EH (cell line): ENCODE measurements at places on chromosomes 2 and 18.
A peak's percentile ranks its signal among the peaks of the same experiment; 100 is the strongest.

DNA sequence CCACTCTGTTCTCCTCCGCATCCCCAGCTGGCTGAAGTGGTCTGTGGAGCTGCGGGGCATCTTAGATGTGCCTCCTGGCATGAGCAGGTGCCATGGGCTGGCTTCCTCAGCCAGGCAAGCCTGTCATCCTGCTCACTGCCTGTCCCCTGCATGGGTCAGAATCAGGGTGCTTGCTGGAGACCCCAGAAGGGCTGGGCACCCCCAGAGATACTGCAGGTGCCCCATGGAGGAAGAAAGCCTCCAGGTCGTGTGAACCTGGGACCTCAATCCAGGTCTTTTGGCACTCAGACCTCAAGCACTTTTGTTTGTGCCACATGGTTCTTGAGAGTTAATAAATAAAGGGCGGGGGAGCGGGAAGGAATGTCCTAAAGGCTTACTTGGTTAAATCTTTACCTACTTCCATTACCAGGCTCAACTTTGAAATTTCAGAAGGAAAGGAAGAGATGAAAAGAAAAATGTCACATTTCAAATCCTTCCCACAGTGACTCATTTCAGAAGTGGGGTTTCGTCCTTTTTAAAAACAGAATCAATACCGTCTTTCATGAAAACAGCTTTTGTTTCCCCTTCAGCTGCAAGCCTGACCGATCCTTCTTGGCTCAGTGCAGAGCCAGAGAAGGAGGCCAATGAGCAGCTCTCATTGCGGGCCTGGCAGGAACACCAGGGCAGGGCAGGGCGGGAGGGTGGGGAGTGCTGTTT, 69.9 kb downstream of the RHOB start:
- DNase-seq = no peak

DNA sequence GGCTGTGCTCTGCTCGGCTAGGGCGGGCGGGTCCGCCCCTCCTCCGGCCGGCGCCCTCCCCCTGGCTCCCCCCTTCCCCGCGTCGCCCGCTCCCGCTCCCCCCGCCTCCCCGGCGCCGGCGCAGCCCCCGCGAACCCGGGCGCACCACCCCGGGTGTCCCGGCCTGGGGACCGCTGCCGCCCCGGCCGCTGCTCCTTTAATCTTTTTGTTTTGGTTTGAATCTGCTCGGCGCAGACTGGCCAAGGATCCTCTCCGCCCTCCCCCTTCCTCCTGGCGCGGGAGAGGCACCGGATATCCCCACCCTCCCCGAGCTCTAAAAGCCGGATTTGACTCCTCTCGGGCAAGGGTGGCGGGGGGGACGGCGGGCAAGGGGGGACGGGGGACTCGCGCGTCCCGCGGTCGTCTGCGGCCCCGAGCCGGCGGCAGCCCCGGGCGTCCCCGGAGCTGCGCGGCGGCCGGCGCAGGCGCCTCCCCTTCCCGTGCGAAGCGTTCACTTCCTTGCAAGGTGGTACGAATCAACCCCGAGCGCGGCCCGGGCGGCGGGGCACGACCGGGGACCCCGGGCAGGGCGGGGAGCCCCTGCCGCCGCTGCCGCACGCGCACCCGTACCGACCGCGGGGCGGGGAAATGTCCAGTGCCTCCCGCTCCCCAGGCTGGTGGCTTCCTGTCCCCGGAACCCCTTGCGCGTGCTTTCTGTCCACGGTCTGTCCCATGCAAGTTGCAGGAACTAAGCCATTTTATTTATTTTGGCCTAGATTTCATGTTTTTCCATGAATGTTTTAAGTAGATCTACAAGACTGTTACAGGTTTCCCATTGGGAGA, at the start of gene PTGR3:
PTGR3 (minus strand) TSS at position 11 of the 822 bp plus-strand sequence. CDS start 81 bp downstream, outside the sequence.
- peak; percentile 91 for DNase-seq

DNA sequence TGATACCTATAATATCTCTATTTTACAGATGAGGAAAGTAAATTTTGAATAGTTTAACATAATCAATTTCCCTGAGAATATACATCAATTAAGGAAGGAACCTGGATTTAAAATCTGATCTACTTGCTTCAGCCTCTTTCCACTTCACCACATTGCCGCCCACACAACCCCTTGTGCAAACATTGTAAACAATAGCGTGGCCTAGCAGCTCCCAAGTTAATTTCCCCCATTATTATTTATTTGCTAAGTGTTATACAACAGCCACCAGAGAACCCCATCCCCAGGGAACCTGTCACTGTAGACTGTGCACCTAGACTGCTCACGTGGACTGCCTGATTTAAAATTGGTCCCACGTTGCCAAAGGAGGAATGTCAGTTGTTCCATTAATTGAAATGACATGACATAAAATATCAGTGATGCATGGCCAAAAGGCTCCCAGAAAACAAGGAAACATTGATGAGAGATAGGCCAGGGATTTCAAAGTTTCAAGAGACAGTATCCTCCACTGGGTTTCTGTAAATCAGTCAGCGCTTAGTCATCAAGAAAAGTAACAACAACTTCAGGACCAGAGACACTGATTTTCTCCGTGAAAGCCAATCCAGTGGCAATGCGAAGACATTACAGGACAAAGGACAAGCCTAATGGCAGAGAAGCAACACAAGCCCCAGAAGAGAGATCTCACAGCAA, 41.3 kb downstream of the SCG2 start:
- peak; percentile 41 for DNase-seq

- peak; percentile 74 for DNase-seq
Observed at GRCh38 chr2:37886745-37887144, 38.3 kb upstream of the RMDN2 start.

DNA sequence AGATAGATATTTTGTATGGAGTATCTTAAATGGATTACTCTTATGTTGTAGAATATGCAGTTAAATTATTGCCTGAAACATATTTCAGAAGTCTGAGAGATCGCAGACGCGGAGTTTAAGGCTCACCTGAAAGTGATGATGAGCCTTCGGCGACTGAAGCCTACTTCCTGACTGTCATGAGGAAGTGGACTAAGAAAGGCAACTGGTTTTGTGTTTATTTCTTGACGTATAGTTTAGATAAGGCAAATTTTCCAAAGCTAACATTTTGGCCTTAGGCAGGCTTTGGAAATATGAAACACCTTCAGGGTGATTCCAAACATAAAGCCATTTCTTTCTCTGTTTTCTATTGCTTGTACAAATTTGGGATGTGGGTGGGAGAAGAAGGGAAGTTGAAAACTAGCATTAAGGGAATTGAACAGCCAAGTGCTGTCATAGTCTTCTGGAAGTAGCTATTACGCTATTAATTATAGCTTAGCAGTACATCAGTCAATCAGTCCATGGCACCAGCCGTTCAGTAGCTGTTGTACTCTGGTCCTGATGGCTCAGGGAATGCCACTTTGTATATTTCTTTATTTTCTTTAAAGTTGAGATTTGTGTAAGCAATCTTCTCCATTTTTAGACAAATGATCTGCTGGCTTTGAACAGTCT, 1.5 kb downstream of the GRHL1 start:
- DNase-seq = no peak

GRCh38 chr2:223846515-223846914, 9.1 kb upstream of the AP1S3 start:
- peak; percentile 94 for DNase-seq

DNA sequence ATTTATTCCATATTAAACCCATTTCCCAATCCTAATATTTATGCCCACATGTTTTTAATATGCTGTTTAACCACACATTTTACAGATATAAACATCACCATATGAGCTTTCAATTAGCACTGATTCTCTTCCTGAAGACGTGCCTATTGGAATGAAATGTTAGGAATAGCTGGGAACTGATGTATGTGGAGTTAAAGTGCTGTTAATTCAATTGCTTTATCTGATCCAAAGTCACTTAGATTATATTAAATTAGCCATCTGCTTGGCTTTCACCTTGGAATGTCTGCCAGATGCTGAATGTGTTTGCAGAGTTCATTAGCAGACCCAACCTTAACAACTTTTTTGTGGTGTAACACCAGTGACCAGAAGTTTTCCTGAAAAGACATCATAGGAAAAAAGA, 942.9 kb upstream of the KLHL29 start:
- DNase-seq = no peak

- DNase-seq = no peak
Observed at GRCh38 chr2:185522472-185522871, 216.1 kb upstream of the FSIP2 start.

DNA sequence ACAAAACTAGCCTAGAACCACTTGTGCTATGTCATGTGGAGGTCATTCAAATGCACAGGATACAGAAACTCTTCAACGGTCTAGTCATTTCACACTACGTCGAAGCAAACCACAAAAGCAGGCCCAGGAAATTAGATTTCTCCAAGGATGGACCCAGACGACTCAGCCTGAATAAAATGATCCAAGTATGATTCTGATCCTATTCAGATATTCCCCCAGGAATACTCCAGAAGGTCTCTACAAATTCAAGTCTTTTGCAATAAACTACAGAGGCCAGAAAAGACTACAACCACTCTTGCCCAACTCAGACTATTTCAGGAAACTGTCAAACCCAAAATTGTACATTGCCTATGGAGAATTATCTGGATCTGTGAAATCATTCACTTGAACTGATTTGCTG, 422.5 kb downstream of the METTL4 start:
- no peak for DNase-seq

DNA sequence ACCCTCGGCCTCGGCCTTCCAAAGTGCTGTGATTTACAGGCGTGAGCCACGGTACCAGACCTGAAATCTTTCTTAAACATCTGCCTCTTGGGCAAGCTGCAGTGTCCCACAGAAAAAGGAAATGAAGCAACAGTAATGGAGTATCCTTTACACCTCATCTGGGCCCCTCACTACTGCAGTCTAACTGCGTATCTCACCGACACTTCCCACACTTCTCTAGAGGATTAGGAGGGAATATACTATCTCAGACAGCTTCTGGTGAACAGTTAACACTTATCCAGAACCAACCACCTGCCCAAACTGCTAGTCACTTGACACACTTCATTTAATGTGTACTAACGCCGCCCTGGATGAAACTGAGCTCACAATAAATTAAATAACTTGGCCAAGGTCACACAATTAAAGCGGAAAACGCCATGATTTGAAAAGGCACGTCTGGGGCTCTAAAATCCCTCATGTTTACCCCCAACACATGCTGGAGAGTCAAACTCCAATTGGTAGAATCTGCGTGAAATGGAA, 993 bp downstream of the COX7A2L start:
- DNase-seq = peak; percentile 54

- DNase-seq = no peak
Observed at GRCh38 chr18:9726175-9726574, 18.1 kb downstream of the RAB31 start.

DNA sequence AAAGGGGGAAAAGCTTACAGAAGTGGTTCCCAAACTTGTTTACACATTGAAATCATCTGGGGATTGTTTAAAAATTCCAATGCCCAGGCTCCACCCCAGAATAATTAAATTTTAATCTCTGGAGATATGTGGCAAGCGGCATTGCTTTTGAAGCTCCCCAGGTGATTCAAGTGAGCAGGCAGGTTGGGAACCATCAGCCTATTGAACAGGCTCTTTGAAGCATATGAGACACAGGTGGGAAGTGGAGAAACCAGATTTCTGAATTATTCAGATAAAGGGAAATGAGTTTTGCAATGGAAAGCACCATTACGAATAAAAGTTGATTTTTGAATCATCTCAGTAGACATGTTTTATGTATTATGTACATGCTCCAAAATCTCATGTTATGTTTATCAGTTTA, 57.6 kb upstream of the NOSTRIN start:
- no peak for DNase-seq

DNA sequence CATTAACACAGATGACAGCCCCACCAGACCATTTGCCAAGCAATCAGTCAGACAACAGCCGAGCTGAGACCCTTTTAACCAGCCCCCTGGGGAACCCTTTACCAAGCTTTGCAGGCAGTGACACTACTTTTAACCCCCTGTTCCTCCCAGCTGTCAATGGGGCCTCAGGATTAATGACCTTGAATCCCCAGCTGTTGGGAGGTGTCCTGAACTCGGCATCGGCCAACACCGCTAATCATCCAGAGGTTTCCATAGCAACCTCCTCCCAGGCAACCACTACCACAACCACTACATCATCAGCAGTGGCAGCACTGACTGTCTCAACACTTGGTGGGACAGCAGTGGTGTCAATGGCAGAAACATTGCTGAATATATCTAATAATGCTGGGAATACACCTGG, 160.9 kb upstream of the EPC2 start:
- DNase-seq = peak; percentile 7

DNA sequence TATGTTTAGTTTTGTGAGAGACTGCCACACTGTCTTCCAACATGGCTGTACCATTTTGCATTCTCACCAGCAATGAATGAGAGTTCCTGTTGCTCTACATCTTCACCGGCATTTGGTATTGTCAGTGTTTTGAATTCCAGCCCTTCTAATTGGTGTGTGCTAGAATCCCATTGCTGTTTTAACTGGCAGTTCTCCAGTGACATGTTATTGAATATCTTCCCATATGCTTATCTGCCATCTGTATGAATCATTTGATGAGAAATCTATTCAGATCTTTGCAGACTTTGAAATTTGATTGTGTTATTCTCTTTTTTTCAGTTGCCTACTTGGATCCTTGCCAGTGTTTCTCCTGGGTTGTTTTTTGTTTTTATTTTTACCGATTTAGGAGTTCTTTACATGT, 99.0 kb downstream of the SNTG2 start:
- peak; percentile 88 for DNase-seq

DNA sequence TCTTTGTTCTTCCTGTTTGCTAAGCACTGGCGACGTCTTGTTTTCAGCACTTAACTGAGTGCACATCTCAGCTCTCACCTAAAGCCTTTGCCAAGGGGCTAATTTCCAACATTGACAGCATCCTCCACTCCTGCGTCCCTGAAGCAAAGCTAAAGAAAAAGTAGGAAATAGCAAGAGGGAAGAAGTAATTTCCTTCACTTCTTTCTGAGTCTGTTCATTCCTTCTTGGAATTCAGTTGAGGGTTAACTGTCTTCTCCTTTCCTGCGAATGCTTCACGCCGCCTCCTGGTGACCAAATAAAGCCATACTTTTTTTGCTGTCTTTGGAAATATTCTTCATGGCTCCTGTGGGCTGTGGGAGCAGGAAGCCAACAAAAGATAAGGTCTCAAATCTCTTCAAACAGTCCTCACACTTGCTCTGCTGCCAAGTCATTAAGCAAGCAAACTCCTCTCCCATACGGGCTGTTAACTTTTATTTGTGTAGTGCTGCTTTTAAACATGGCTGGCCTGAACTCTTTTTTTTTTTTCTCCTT, 100.9 kb downstream of the DPP10 start:
- no peak for DNase-seq

DNA sequence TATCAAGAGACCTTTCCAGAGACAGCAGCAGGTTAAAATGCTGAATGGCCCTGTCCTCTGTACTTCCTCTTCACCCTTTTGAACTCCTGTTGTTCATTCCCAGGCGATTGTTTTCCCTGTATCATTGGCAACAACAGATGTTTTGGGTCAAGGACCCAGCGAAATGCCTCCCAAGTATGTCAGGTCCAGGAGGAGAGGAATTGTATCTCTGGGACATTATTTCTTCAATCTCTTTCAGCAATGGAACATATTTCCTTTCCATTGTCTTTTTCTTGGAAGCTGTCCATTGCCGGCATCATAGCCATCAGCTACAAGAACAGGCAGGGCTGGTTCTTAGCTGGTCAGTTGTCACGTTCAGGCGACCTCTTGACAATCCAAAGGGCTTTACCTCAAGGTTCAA, 76.2 kb downstream of the NRP2 start:
- no peak for DNase-seq

- no peak for DNase-seq
Observed at GRCh38 chr2:141063406-141063805, 1067.4 kb downstream of the LRP1B start.
